ENCODE measurements at places on chromosomes 2 and 18. TPM values are rescaled to one million over a fixed set of nuclear protein-coding genes. Genes with fewer than 3 reads are reported as not detected.

The KCNG3 gene
- 1.1 TPM for polyA plus RNA-seq

The RAB6D gene
- polyA plus RNA-seq: 1.7 TPM

The PIGN gene
- polyA plus RNA-seq: 30.3 TPM

The CYRIA gene
- polyA plus RNA-seq: 3.3 TPM

Data from left kidney (tissue), 8 donors.